ENCODE measurements at places on chromosomes 5 and 9.

DNA sequence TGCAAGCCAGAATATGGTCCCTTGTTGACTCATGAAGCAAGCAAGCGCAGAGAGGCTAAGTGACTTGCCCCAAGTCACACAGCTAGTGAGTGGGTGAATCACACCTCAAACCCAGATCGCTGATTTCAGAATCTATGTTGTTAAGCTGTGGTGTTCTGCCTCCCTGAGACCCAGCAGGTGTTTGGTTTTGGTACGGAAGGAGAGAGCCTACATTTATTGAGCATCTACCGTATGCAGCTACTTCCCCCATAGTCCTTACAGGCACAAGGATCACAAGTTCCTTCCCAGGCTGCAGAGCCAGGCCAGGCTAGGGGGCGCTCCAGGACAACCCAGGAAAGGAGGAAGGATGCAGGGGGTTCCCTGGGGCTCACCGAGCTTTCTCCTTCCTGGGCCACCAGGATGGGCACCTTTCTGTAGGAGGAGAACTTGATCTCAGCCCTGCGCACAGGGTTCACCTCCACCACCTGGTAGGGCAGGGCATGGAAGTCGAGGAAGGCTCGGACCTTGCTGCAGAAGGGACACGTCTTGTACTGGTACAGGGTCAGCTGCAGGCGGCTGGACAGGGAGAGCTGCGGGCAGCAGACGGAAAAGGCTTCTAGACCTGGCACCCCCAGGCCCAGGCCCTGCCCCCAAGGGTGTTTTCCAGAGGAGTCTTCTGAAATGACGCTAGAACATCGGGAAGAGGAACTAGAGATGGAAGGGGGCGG is 2.5 kb downstream of the PTGES2 start:
- DNase-seq = peak; percentile 70
- no peak overlapping the region for H3K27ac ChIP-seq
- peaks cover 24% of the 10 kb centered on the region for H3K4me1 ChIP-seq
- peak overlapping the region; percentile 94 for H3K4me3 ChIP-seq
- no peaks in the 10 kb centered on the region for H3K36me3 ChIP-seq

DNA sequence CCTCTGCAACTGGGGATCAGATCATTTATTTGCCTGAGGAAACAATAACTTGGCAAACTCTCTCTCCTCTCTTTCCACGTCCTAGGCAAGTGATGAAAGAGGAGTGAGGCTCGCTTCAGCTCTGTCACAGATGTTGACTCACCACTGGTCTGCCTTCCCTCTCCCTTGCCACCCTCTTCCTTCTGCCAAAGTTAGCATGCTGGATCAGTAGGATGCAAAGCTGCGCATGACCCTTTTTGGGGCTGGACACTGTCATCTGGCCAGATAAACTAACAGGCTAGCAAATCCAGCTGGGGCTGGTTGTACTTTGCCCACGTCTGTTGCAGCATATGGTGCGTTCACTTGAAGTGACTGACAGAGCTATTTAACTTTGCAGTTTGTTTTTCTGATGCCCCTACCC is 36.2 kb upstream of the SMARCA2 start:
- H3K4me1 ChIP-seq = no peaks in the 10 kb centered on the region
- DNase-seq = no peak
- no peaks in the 10 kb centered on the region for H3K27me3 ChIP-seq
- H3K36me3 ChIP-seq = no peaks in the 10 kb centered on the region
- H3K4me3 ChIP-seq = no peak overlapping the region
- no peak overlapping the region for H3K27ac ChIP-seq

- no peak overlapping the region for H3K27ac ChIP-seq
- H3K4me1 ChIP-seq = no peaks in the 10 kb centered on the region
- H3K36me3 ChIP-seq = no peaks in the 10 kb centered on the region
- H3K4me3 ChIP-seq = no peak overlapping the region
These were observed 10.8 kb upstream of the BARX1 start for GRCh38 chr9:93965830-93966577.

DNA sequence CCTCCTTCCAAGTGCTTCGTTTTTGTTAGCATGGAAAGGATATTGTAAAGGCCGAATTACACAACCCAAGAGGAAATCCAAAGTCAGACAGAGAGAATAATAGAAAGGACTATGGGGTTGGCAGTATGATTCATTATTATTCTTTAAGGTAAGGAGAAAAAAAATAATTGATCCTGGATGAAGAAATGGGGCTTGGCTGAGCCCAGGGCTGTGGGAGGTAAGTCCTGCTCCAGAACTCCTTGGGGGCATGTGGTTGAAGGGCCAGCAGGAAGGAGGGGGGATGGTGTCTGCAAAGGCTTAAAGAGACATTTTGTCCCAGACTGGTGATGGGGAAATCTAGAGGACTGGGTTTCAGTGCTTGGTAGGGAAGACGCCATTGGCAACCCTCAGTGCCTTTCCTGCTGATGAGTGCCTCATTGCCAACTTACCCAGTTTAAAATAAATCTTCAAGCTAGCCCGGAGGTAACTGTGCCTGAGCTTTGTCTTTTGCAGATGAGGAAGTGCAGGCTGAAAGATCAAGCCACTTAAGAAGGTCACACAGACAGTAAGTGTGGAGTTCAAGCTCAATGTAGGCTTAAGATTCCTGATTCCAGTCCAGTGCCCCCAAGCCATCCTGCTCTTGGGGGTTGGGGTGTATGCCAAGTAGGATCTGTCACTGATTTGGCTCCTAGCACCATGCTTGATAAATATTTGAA is 30.2 kb downstream of the FOXI1 start:
- H3K27ac ChIP-seq = no peak overlapping the region
- no peak for DNase-seq
- no peaks in the 10 kb centered on the region for H3K27me3 ChIP-seq
- no peaks in the 10 kb centered on the region for H3K36me3 ChIP-seq
- peaks cover 33% of the 10 kb centered on the region for H3K4me1 ChIP-seq
- no peak overlapping the region for H3K4me3 ChIP-seq

DNA sequence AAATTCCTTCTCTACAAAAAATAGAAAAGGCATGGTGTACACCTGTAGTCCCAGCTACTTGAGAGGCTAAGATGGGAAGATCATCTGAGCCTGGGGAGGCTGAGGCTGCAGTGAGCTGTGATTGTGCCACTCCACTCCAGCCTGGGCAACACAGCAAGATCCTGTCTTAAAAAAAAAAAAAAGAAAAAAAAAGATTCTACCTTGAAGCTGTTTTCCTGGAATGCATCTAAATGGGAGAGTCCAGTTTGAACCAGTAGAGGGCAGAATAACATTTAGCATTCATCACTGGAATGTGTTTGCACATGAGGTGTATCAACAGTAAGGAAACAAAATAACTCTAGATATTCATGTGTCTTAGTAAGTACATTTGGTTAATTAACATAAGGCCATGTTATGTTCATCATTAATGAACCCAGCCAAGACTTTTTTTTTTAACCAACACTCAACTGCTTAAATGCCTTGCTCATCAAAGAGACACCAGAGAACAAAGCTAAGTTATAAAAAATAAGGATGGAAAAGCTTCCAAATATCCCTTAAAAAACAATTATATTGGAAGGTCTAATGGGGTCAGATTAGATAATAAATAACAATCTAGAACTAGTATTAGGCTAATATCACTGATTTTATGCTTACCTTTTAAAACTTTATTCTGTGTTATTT is 16.1 kb downstream of the IFNE start:
- no peak overlapping the region for H3K4me3 ChIP-seq
- H3K4me1 ChIP-seq = no peaks in the 10 kb centered on the region
- no peaks in the 10 kb centered on the region for H3K36me3 ChIP-seq

- no peak overlapping the region for H3K27ac ChIP-seq
- H3K4me1 ChIP-seq = no peaks in the 10 kb centered on the region
- H3K4me3 ChIP-seq = no peak overlapping the region
- no peak for DNase-seq
- no peaks in the 10 kb centered on the region for H3K36me3 ChIP-seq
- no peaks in the 10 kb centered on the region for H3K27me3 ChIP-seq
These were observed 889 bp upstream of the ADAMTS12 start for GRCh38 chr5:33892620-33893137.

- no peaks in the 10 kb centered on the region for H3K4me1 ChIP-seq
- H3K27me3 ChIP-seq = no peaks in the 10 kb centered on the region
- H3K36me3 ChIP-seq = no peaks in the 10 kb centered on the region
- no peak overlapping the region for H3K27ac ChIP-seq
- no peak for DNase-seq
These were observed 509.3 kb downstream of the NR2F1-AS1 start for GRCh38 chr5:93071710-93072109.

GRCh38 chr5:54553659-54554207 is 36.2 kb downstream of the SNX18 start:
- H3K27me3 ChIP-seq = 0 out of 2 replicates have a peak, but pooled peaks cover 3% of the 10 kb centered on the region
- peak; percentile 31 for DNase-seq
- no peak overlapping the region for H3K4me3 ChIP-seq
- no peaks in the 10 kb centered on the region for H3K4me1 ChIP-seq
- no peaks in the 10 kb centered on the region for H3K36me3 ChIP-seq

DNA sequence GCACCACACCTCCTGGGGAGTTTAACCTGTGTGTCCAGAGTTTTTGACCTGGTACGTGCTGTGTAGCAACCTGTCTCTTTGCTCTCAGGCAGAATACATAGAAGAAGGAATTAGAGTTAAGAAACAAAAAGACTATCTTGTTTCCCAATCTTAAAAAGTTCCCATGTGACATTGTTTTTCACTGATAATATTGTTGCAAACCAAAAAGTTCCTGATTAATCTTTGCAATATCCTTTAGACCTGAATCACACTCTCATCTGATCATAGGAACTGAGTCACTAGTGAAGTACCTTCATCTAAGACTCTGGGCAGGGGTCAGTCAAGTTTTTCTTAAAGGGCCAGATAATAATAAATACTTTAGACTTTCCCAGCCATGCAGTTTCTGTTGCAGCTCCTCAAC is 35.1 kb downstream of the BASP1 start:
- H3K4me1 ChIP-seq = peaks cover 33% of the 10 kb centered on the region

DNA sequence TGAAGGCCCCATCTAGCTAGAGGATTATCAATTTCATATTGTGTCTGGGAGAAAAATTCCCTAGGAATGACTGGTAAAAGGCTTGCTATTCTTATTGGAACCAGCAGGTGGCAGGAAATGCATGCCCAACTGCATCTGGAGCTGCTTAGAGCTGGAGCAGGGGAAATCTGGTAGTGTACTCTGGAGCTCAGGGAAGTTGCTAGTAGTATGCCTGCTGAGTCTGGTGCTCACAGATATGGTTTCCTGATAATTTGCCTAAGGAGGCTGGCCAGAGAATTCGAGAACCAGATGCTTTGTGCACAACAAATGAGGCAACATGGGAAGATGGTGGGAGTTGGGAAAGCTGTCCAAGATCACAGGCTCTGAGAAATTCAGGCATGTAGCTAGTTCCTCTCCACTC is 53.7 kb downstream of the G3BP1 start:
- no peaks in the 10 kb centered on the region for H3K4me1 ChIP-seq
- H3K27me3 ChIP-seq = no peaks in the 10 kb centered on the region
- no peak overlapping the region for H3K4me3 ChIP-seq
- no peak overlapping the region for H3K27ac ChIP-seq
- peak; percentile 56 for DNase-seq
- peaks cover 49% of the 10 kb centered on the region for H3K36me3 ChIP-seq

- H3K4me3 ChIP-seq = no peak overlapping the region
- H3K36me3 ChIP-seq = no peaks in the 10 kb centered on the region
- peaks cover 6% of the 10 kb centered on the region for H3K4me1 ChIP-seq
- no peak for DNase-seq
- H3K27me3 ChIP-seq = no peaks in the 10 kb centered on the region
These were observed 118.1 kb upstream of the LMX1B start for GRCh38 chr9:126495411-126496180.

GRCh38 chr5:153938191-153938842 is 100.4 kb downstream of the FAM114A2 start:
- no peaks in the 10 kb centered on the region for H3K36me3 ChIP-seq
- no peaks in the 10 kb centered on the region for H3K4me1 ChIP-seq
- no peak overlapping the region for H3K27ac ChIP-seq
- DNase-seq = no peak
- peaks cover 3% of the 10 kb centered on the region for H3K27me3 ChIP-seq

DNA sequence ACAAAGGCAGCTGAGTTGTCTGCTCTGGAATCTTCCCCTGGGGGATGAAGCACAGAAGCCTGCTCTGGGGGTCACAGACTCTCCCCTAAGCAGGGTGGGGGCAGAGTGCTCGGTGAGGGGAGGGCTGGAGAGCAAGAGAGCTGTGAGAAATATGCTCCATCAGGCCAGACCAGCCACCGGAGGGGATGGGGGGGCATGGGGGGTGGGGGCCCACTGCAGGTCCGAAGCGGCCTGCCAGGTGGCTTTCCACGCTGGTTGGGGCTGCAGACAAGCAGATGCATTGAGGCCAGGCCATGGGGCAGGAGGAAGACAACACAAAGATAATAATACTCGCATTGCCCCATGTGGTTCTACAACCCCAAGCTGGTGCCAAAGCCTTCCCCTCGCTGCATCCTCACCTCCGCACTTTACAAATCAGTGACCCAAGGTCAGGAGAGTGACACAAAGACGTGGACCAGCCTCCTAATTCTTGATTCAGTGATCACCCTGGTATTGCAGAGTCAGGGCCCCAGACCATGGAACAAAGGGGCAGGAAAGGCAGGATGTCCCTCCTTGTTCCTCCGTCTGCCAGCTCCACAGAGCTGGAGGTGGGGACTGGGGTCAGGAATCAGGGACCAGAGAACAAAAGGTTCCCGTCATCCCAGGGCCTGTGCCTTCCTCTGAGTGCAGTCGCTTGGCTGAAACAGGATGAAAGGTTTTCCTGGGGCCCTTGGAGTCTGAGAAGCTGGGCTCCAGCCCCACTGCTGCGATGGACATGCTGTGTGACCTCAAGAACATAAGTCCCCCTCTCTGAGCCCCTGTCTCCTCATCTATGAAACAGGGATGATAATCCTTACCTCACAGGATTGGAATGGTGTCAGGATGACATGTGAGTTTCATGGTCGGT is 37.2 kb upstream of the GABRP start:
- H3K27ac ChIP-seq = no peak overlapping the region
- peak; percentile 36 for DNase-seq
- H3K4me1 ChIP-seq = no peaks in the 10 kb centered on the region

- H3K4me1 ChIP-seq = no peaks in the 10 kb centered on the region
- no peak overlapping the region for H3K4me3 ChIP-seq
- peak; percentile 53 for DNase-seq
- H3K36me3 ChIP-seq = no peaks in the 10 kb centered on the region
- no peak overlapping the region for H3K27ac ChIP-seq
- H3K27me3 ChIP-seq = no peaks in the 10 kb centered on the region
These were observed 245.7 kb upstream of the NR4A3 start for GRCh38 chr9:99576002-99576401.
